T-helper 1 cell (primary cell): ENCODE measurements at places on chromosomes 6 and 20.

GRCh38 chr6:13513626-13514502, 26.5 kb upstream of the GFOD1 start:
- DNase-seq: no peak

DNA sequence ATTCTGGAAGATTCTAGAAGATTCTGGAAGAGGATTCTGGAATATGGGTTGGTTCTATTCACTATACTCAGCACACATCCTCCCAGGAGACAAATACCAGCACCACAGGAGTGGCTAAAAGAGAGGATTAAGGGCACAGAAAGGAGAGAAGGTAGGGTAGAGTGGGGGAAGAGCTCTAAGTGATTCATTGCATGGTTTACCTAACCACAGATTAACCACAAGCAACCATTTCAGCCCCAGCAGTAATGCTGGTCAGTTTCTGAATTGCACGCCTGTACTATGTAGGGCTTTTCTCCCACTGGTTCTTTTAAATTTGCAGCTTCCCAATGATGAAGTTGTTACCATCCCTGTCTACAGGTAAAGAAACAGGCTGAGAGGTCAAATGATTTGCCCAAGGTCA, 192.7 kb upstream of the PMEPA1 start:
- no peak for DNase-seq

- DNase-seq: no peak
Measured at GRCh38 chr6:144065213-144065660, 30.1 kb downstream of the SF3B5 start.

DNA sequence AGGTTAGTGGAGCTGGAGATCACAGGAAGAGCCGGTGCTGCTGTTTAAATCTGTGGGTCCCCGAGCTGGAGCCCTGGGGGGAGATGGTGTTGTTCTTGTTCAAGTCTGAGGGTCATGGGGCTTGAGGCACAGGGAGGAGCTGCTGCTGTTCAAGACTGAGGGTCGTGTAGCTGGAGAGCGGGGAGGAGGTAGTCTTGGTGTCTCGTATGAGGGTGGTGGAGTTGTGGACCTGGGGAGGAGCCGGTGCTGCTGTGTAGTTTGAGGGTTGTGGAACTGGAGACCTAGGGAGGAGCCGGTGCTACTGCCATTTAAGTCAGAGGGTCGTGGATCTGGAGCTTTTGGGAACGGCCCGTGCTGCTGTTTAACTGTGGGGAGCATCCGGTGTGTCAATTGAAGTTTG, 112.2 kb upstream of the SULF2 start:
- DNase-seq: no peak

DNA sequence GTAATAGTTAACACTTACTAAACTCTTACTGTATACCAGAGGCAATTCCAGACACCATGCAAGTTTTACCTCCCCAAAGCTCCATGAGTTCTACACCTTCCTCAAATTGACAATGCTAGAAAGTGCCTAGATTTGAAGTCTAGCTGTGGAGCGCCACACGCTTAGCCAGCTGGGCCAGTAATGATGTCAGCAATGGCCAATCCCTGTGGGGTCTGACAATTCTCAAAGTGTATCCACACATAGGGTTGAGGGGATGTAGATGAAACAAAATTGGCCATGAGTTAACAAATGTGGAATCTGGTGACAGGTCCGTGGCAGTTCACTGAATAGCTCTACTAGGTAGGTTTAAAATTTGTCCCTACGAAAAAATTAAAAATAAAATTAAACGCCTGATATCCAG, 1.3 kb downstream of the ZNF343 start:
- no peak for DNase-seq

GRCh38 chr20:34990231-34990630, 34.6 kb downstream of the MYH7B start:
- no peak for DNase-seq

GRCh38 chr6:154251116-154251515, 105.5 kb downstream of the IPCEF1 start:
- DNase-seq: no peak

GRCh38 chr20:11776687-11777086, 141.0 kb upstream of the BTBD3 start:
- DNase-seq: no peak

- no peak for DNase-seq
Measured at GRCh38 chr20:21509597-21510371, 4.1 kb downstream of the NKX2-2 start.

DNA sequence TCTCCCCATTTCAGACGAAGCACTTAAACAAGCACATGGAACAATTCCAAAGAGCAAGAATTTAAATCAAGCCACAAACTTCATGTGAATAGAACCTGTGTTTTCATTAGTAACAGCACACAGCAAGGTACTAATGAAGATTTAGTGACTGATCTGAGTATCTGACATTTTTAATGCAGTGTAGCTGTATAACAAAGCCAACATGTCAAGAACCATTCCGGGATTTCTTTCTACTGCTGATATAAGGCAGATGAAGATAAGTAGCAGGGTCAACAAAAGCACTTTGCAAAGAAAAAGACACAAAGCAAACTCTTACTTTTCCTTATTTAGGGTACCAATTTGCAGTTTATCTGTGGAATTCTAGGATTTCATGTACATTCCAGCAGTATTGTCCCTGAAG, 11.3 kb downstream of the SLC17A5 start:
- DNase-seq: no peak

DNA sequence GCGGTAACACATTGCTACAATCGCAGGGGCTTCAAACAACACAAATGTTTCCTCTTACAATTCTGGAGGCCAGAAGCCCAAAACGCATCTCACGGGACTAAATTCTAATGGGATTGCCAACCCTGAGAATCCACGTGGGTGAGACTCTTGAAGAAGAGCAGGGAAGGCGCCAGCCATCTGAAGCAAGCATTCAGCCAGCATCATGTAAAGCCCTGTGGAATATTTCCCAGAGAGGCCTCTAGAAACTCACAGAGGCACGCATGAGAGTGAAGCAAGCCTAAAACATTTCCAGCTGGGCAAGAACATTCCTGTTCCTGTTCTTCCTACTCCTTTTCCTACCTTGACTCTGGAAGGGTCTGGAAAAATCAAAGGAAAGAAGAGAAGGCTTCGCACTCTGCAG, 19.6 kb upstream of the FNDC1 start:
- DNase-seq: no peak

- DNase-seq: no peak
Measured at GRCh38 chr20:1618954-1619540, 762 bp downstream of the SIRPB1 start.

GRCh38 chr6:72822691-72823090, 200.8 kb downstream of the KCNQ5 start:
- no peak for DNase-seq

GRCh38 chr6:168129292-168130167, 50.5 kb upstream of the FRMD1 start:
- DNase-seq: no peak

DNA sequence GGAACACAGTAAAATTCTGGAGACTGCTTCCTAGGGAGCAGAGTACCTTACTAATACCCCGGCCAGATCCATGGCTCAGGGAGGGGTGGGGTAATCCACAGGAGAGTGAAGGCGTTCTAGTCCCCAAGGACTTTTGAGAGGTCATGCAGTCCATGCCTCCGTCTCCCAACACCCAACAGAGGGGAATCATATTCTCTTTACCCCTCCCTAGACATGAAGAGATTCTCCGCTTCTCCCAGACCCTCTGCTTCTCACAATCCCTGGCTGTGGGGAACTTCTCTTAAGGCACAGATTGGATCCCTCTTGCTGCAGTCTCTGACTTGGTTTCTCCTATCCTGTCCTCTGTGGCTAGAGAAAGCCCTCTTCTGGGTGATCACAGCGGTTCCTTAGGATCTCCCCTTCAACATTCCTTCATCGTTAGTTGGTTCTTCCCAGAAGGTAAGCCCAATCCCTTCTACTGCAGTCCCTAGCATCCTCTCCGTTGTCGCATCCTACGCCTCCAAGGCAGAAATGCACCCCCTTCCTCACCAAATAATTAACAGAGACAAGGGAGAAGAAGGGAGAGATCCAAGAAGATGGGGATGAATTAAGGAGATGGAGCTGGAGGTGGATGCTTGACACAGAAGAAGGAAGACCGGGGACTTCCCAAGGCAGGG, 562 bp downstream of the GGT7 start:
- DNase-seq: no peak

GRCh38 chr6:13183415-13184088, 144.8 kb downstream of the TBC1D7 start:
- no peak for DNase-seq

GRCh38 chr6:42453031-42453653, 1.4 kb upstream of the TRERF1 start:
- peak; percentile 69 for DNase-seq

DNA sequence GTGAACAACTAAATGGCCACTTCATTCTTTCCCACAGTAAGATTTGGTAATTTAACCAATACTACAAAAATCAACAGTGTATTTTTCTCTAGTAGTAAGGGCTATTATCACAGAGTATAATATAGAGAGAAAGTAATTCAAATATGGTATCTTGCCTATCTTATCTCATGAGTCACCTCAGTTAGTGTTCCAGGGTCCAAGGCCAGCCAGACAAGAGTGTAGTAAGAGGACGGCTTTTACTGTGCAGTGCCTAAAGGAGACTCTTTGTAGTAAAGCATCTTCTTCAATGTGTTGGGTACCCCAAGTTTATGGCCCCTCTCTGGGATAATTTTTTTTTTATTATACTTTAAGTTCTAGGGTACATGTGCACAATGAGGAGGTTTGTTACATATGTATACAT, 607.4 kb downstream of the PKHD1 start:
- no peak for DNase-seq

DNA sequence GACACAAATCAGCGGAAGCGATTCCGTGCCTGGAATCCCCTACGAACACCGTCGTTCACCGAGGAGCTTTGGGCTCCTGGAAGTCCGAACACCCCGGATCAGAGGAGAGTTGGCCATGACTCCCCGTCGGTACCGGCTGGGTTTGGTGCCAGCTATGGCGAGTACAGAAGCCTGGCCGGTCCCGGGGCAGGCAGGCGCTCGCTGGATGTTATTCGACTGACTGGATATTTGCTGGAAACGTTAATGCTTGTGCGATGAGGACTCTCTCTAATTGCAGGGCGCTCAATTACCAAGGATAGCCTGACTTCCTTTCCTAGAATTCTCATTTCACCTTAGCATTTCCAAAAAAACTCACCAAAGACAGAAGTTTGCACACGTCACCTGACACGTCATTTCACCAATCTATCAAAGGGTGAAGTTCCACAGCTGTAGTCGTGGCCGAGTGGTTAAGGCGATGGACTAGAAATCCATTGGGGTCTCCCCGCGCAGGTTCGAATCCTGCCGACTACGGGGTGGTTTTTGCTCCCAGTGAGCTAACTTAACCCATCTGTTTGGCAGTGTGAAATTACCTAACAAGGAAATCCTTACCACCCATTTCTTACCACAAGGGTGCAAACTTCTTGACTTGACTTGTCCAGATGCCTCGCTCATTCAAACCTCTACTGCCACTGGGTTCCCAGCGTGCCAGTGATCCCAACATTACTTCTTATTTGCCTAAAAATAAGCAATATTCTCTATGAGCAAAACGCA, 22.7 kb upstream of the ZNF184 start:
- DNase-seq: peak; percentile 7

DNA sequence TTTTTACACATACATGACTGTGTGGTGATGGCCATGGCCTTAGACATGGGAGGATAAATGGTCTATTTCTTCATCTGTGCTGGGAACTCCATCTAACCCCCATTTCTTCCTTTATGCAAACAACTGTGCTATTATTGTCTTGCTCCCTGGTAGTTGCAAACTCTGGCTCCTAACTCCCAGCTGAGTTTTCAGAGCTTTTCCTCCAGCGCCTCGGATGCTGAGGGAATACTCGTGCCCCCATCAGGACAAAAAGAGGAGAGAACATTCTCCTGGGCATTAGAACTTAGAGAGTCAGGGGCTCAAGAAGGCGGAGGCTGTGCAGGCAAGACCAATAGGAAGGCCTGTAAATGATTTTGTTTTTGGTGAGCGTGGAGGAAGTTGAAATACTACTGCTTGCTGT, 2.1 kb downstream of the DAAM2 start:
- DNase-seq: no peak

- DNase-seq: no peak
Measured at GRCh38 chr20:3227936-3228749, 10.8 kb downstream of the SLC4A11 start.

DNA sequence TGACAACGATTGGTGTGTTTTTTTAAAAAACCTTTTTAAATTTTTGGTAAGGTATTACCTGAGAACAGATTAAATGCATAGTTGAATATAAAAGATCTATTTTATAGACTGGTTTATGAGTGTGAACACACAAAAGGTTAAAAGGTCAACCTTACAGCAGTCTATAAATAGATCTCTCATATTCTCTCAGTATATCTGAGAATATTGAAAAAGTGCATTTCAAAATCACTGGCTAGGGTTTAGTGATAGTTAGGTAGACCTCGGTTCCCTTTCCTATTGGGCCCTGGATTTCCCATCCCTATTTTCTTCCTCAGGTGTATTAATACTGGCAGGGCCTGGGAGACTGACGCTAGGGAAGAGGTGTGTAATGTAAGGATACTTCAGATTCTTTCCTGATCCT, 723 bp upstream of the ZNF451 start:
- no peak for DNase-seq

GRCh38 chr20:53382263-53382844, 211.3 kb downstream of the ZNF217 start:
- no peak for DNase-seq

DNA sequence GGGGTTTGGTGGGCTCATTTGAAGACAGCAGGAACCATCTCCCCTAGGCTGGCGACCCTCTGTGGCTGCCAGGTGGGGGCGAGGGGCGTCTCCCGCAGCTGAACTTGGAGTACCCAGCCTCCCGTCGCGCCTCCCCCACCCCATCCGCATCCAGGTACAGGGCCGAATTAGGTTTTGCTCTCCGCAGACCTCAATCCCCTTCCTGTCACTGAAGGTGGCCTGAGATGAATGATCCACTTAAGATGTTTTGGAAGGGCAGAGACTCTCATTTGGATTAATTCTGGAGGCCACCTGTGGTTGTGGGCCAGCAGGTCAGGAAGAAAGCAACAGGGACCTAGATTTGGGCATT, 493 bp downstream of the CD83 start:
- DNase-seq: no peak

- no peak for DNase-seq
Measured at GRCh38 chr20:19758501-19759331, 658 bp downstream of the RIN2 start.

DNA sequence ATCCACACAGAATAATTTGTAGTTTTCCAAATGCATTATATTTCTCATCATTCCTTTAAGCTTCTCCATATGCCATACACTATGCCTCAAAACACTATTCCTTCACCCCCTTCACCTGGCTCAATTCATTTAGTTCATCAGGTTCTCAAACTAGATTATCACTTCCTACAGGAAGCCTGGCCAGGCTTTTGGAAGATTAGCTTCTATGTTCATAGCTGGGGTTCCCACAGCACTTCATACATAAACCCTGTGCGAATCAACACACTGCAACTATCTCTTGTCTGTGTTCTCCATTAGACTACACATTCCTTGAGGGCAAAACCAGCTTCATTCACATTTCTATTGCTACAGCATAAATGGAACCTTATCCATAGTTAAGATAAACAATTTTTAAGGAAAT, 40.5 kb upstream of the PLN start:
- DNase-seq: no peak

GRCh38 chr20:22861231-22861980, 173.7 kb upstream of the SSTR4 start:
- DNase-seq: no peak

- no peak for DNase-seq
Measured at GRCh38 chr6:75326557-75327258, 42.1 kb upstream of the TMEM30A start.
